Cardiac muscle cell (in vitro differentiated cells and primary cell): ENCODE measurements at places on chromosomes 3 and 15. TPM values are rescaled to one million over a fixed set of nuclear protein-coding genes. Genes with fewer than 3 reads are reported as not detected.

Gene ACOX2
- 18.9 and 27.3 TPM in 2 replicates for total RNA-seq

Gene NLGN1
- total RNA-seq, result 7.6 and 10.9 TPM in 2 replicates

Gene LRRK1
- 0.39 and 1.0 TPM in 2 replicates for total RNA-seq

Gene RBPMS2
- total RNA-seq, result 18.4 and 35.4 TPM in 2 replicates

Gene UNC13C
- under 0.01 TPM in 1 of 2 replicates, not detected in the other for total RNA-seq

Gene SLC9A9
- total RNA-seq, result 1.1 and 1.5 TPM in 2 replicates

Gene SNTN
- total RNA-seq, result 0.24 TPM in 1 of 2 replicates, not detected in the other

Gene KNG1
- total RNA-seq, result not detected in 2 replicates

DNA sequence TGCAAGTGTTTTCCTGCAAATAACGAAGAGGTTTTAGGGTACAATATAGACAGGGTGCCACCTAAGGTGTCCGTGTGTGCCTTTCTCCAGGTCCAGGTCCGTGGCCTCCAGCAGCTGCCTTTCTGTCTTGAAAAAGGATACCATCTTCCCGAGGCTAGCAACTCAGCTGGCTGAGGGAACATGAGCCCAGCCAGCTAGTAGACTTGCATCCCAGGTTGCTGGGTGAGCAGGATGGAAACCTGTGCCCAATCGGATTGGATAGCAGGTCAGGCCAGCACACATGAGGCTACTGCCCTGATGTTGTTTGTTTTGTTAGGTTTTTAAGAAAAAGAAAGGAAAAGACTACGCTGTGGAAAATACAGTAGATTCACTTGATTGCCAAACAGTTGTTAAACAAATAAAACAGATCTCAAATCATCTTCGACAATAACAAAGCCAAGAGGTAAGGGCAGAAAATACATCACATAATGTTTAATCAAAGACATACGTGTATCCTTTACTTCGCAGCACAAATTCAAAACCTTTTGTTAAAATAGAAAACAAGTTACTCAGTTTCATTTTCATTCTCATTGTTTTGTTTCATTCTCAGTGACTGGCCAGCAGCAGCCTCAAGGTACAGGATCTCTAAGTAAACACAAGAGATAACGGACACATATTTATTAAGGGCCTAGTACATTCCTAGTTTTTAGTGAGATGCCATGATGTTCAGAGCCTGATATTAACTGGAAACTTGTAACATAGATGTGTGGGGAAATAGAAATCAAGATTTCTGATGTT is 661.2 kb upstream of the NR2F2 start:
- no peak overlapping the region for H3K4me3 ChIP-seq
- no peak overlapping the region for H3K27ac ChIP-seq
- H3K27me3 ChIP-seq, result no peaks in the 10 kb centered on the region
- H3K4me1 ChIP-seq, result peaks cover 9% of the 10 kb centered on the region
- peak; percentile 18 for DNase-seq

- no peaks in the 10 kb centered on the region for H3K36me3 ChIP-seq
- H3K27me3 ChIP-seq, result no peaks in the 10 kb centered on the region
- no peak overlapping the region for H3K4me3 ChIP-seq
- DNase-seq, result no peak
- no peak overlapping the region for H3K27ac ChIP-seq
Observed at GRCh38 chr3:37197810-37198371, 23.5 kb upstream of the LRRFIP2 start.

GRCh38 chr3:115537669-115538068 is 85.6 kb upstream of the GAP43 start:
- no peak for DNase-seq
- no peak overlapping the region for H3K4me3 ChIP-seq
- no peaks in the 10 kb centered on the region for H3K36me3 ChIP-seq
- no peak overlapping the region for H3K27ac ChIP-seq

- H3K4me1 ChIP-seq, result no peaks in the 10 kb centered on the region
- H3K27ac ChIP-seq, result peak overlapping the region; percentile 92
- no peaks in the 10 kb centered on the region for H3K36me3 ChIP-seq
- peak overlapping the region; percentile 91 for H3K4me3 ChIP-seq
Observed at GRCh38 chr3:112561484-112561733, 353 bp downstream of the ATG3 start.

GRCh38 chr3:148280623-148281242 is 417.0 kb upstream of the AGTR1 start:
- H3K27ac ChIP-seq, result no peak overlapping the region
- no peaks in the 10 kb centered on the region for H3K36me3 ChIP-seq
- H3K27me3 ChIP-seq, result no peaks in the 10 kb centered on the region

DNA sequence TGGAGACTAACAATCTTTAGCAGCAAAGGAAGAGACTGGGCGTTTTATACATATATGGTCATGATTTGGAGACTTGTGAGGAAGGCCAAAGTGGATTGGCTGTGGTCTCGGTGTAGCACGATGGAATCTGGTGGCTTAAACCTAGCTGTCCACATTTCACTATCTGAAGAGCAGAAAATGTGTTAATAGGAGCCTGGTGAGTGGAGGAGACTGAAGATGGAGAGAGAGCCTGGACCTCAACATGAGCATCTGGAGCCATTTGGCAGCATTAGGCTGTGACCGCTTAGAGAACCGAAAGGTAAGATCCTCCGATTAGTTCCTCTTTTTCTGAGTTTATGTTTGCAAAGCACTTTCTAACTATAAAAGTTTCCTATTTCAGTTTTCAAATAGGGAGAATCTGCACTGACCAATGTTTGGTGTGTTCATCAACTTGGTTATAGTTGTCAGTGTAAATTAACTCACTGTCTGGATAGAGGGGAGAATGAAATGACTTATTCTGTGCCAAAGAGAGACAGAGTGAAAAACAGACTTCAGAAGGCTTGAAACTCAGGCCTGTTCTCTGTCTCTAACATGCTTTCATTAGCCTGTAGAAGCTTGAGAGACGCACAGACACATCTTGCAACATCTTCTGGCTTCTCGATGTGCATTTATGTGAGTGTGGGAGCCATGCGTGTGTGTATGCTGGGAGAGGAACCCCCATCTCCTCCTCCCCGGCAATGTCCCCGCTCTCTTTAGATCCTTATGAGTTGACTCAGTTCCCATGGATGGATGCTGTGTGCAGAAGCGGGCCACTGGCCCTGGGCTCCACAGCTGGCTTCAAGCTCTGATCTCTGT is 244.7 kb upstream of the TBL1XR1 start:
- no peak for DNase-seq
- no peaks in the 10 kb centered on the region for H3K27me3 ChIP-seq
- no peak overlapping the region for H3K4me3 ChIP-seq
- H3K27ac ChIP-seq, result no peak overlapping the region
- no peaks in the 10 kb centered on the region for H3K36me3 ChIP-seq

DNA sequence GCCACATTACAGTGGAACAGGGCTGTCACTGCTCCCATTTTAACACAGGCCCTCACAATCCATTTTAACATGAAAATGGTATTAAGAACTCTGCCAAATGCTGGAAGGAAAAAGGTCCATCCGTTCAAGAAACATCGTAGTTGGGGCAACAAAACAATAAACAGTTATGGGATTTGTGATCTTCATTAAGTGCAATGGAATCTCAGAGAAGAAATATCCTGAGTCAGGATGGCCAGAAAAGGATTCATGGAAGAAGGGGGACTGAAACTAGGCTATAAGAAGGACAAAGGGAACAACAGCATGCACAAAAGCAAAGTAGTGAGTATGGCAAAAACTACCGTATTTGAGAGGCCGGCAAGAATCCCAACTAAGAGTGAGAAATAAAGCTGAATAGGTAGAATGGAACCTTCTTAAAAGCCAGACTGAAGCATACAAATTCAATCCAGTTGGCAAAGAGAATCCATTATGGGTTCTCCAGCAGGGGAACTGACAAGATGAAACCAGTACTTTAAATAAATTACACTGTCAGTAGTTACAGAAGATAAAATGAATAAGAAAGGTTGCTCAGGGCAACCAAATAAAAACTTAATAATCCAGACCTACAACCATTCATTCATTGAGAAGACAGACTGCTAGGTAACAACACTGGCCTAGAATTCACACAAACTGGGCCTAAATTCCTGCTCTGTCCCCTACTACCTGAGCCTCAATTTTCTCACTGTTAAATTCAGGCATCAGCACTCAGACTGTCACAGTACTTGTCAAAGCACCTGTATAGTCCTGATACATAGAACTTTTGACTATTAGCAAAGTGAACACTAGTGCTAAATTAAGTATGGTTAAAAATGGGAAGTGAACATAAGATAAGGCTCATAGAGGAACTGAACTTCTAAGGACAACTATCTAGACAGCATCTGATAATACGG is 6.3 kb downstream of the TBL1XR1 start:
- H3K27ac ChIP-seq, result peak overlapping the region; percentile 39
- DNase-seq, result peak; percentile 47
- peaks cover 9% of the 10 kb centered on the region for H3K4me1 ChIP-seq
- H3K27me3 ChIP-seq, result no peaks in the 10 kb centered on the region
- no peak overlapping the region for H3K4me3 ChIP-seq

GRCh38 chr3:132445817-132446216 is 28.5 kb downstream of the DNAJC13 start:
- H3K36me3 ChIP-seq, result peaks cover 6% of the 10 kb centered on the region
- peaks cover 13% of the 10 kb centered on the region for H3K4me1 ChIP-seq
- no peaks in the 10 kb centered on the region for H3K27me3 ChIP-seq
- no peak overlapping the region for H3K4me3 ChIP-seq
- peak; percentile 70 for DNase-seq
- H3K27ac ChIP-seq, result no peak overlapping the region

- no peak overlapping the region for H3K4me3 ChIP-seq
- peaks cover 37% of the 10 kb centered on the region for H3K4me1 ChIP-seq
- DNase-seq, result peak; percentile 35
- no peaks in the 10 kb centered on the region for H3K36me3 ChIP-seq
- no peaks in the 10 kb centered on the region for H3K27me3 ChIP-seq
- H3K27ac ChIP-seq, result peak overlapping the region; percentile 52
Observed at GRCh38 chr15:66411190-66411589, 24.5 kb downstream of the MAP2K1 start.

DNA sequence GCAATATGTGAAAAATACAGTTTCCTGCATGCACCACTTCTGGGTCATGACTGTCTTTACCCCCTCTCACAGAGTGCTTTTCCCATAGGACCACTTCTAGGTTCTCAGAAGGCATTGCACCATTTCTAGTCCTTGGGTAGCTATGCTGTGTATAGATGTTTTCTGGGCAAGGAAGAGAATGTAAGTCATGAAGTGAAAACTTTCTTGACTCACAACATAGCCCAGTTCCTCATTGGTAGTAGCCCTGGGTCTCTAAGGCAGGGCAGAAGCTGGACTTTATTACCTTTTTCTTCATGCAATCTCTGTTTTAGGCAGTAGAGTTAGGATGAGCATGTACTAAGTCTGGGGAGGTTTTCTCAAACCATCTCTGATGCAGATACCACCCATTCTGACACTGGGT is 203.1 kb downstream of the EPHB1 start:
- no peak for DNase-seq
- H3K4me3 ChIP-seq, result no peak overlapping the region
- H3K36me3 ChIP-seq, result no peaks in the 10 kb centered on the region
- H3K27ac ChIP-seq, result no peak overlapping the region

GRCh38 chr3:134449277-134449676 is 36.5 kb downstream of the ANAPC13 start:
- no peaks in the 10 kb centered on the region for H3K27me3 ChIP-seq
- no peak overlapping the region for H3K4me3 ChIP-seq
- H3K4me1 ChIP-seq, result no peaks in the 10 kb centered on the region
- no peak overlapping the region for H3K27ac ChIP-seq
- no peaks in the 10 kb centered on the region for H3K36me3 ChIP-seq

- no peaks in the 10 kb centered on the region for H3K27me3 ChIP-seq
- no peaks in the 10 kb centered on the region for H3K36me3 ChIP-seq
- no peak for DNase-seq
- no peak overlapping the region for H3K4me3 ChIP-seq
- no peak overlapping the region for H3K27ac ChIP-seq
Observed at GRCh38 chr3:78257951-78258530, 1218.1 kb downstream of the ROBO2 start.

DNA sequence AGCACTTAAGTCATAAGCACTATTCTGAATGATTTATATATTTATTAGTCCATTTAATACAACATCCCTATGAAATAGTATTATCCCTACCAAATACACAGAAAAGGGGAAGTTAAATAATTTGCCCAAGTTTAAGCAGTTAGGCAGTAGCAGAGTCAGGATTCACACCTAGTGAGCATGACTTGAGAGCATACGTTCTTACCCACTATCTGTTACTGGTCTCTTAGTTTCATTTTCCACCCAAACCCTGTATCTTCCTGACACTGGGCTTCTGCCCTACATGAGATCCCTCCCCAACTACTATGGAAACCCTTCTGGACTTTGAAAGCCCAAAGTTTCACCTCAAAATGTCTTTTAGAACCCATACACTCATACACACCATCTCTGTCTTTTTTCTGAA is 4.4 kb upstream of the ATOSA start:
- H3K36me3 ChIP-seq, result no peaks in the 10 kb centered on the region
- H3K27me3 ChIP-seq, result no peaks in the 10 kb centered on the region
- peaks cover 12% of the 10 kb centered on the region for H3K4me1 ChIP-seq
- H3K27ac ChIP-seq, result no peak overlapping the region
- no peak overlapping the region for H3K4me3 ChIP-seq

- H3K27me3 ChIP-seq, result no peaks in the 10 kb centered on the region
- no peak for DNase-seq
- H3K4me1 ChIP-seq, result no peaks in the 10 kb centered on the region
- no peak overlapping the region for H3K27ac ChIP-seq
- no peak overlapping the region for H3K4me3 ChIP-seq
Observed at GRCh38 chr3:126124148-126124868, 40.4 kb upstream of the SLC41A3 start.
